Activated T-cell treated with anti-CD3 and anti-CD28 coated beads for 24 hours (primary cell): ENCODE measurements at places on chromosomes 13 and 19.
A peak's percentile ranks its signal among the peaks of the same experiment; 100 is the strongest.

DNA sequence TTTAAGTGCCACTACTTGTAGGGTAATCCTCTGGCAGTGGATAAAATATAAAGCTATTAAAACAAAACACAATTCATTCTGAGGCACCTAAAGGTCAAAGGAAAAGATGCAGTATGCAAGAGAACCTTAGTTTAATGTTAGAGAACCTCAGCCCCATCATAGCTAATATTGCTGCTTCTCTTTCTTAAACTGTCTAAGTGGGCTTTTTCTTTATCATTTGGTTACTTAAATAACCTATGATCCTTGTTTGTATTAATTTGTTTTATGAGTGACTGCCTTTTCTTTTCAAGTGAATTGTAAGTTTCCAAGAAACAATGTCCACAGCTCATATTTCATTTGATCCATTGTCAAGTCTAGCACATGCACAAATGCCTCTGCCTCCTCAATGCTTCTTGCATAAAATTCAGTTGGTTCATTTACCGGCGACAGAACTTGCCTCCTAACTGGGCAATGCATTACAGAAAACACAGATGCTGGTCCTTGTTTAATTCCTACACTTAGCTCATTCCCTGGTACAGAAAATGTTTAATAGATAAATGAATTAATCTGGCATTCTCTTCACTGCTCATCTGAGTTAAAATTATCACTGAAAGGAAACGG is 1049.8 kb downstream of the OLFM4 start:
- DNase-seq: no peak

GRCh38 chr13:48728876-48729275 is 75.1 kb downstream of the CYSLTR2 start:
- no peak for DNase-seq

DNA sequence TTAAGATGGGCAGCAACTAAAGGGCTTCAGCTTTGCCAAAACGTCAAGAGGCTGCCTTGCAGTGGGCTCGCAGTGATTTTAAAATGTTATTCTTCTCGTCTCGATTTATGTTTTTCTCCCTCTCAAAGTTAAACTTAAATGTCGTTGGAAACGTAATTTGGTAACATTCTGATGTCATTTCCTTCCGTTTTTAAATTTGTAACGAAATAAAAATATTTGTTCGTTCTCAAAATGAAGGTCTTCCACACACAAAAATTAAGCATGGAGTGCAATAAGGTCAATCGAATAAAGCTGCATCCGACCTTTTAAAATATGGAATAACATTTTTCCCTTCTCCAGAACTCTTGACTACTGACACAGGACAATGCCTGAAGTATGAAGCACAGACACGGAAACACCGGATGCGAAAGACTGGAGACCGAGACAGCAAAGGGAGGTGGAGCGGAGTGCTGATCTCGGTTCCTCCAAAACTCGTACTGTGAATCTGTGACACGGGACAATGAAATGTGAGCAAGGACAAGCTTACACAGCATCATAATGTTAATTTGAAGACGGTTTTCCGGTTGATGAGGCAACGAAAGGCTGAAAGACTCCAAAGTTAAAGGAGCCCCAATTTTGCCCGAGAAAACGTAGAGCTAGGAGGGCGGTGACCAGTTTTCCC is 850 bp downstream of the MTMR6 start:
- DNase-seq: no peak

- no peak for DNase-seq
Measured at GRCh38 chr13:93765062-93765461, 538.5 kb downstream of the GPC6 start.

- DNase-seq: no peak
Measured at GRCh38 chr19:17339088-17339741, 1.9 kb downstream of the GTPBP3 start.

DNA sequence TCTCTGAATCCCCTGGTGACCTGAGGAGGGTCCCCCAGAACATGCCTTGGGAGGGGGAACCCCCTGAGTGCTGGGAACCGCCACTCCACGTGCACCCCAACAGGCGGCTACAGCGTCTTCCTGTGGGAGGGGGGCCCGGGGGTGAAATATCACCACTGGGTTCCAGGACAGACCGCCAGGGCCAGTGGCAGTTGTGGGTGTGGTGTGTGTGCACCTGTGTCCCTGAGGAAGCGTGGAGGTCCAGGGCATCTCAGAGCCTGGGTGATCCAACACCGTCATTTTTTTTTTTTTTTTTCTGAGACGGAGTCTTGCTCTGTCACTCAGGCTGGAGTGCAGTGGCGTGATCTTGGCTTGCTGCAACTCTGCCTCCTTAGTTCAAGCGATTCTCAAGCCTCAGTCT is 4.2 kb downstream of the ADGRE5 start:
- DNase-seq: no peak

DNA sequence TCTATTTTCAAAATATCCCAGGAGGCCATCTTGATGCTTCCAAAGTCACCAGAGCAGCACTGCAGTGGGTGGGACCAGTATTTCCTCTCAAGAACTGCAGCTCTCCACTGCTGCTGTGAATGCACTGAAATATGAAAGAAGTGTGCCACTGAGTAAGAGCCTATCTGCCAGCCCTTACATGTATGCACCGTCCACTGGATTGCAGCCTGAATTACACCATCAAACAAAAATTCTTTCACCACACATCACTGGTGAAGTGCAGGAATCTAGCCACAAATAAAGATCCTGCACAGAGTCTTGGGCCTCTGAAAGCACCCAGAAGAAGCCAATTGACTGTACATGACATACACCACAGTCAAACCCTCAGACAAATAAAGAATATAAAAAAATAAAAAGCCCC is 249.0 kb downstream of the LHFPL6 start:
- DNase-seq: no peak

DNA sequence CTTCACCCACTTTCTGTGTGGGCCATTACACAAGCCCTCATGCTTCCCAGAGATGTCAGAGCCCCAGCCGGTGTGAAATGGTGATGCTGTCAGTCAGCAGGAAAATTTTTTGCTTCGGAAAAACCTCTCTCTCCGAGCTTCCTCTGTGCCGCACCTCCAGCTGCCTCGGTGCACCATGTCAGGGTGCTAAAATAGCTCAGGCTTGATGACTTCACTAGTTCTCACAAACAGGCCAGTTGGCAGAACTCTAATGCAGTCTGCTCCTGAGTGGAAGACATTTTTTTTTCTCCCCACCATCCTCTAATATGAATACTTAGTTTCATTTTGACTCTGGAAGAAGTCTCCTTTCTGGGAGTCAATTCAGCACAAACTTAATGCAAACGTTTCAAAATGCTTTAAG is 71.3 kb downstream of the KLF12 start:
- peak; percentile 6 for DNase-seq

DNA sequence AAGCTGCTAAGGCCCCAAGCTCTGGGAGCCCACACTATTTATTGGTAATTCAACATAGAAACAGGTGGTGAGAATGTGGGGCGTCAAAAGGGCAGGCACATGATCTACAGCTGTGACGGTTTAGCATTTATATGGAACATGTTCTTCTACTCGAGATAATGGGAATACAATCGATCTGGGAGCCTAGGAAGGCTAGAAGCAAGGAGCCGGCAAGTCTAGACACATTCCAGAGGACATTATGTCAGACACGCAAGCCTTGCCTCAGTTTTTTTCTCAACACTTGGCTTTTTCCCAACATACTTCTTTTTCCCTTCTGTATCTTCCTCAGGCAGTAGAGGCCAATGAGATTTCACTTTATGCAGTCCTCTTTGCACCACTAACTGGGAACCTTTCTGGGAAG is 315.7 kb upstream of the SLITRK5 start:
- no peak for DNase-seq
